ENCODE measurements at places on chromosomes 6 and 20. TPM values are rescaled to one million over a fixed set of nuclear protein-coding genes. Genes with fewer than 3 reads are reported as not detected.

GRCh38 chr6:69732045-69732444 is 64.8 kb downstream of the LMBRD1 start:
- DNase-seq: no peak

- peak; percentile 61 for DNase-seq
Observed at GRCh38 chr20:17648791-17649730, 33.0 kb downstream of the RRBP1 start.

DNA sequence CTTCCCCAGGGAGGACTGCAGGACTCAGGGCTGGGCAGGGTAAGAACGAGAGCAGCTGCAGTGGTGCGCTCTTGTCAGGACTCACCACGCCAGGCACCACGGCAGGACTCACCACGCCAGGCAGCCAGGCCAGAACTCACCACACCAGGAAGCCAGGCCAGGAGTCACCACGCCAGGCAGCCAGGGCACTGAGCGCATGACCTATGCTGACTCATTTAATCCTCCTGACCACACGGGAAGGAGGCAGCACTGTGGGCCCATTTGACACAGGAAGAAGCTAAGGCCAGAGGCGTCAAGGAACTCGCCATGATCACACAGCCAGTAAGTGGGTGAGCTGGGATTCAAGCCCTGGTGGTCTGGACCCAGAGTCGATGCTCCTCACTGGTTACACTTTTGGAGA is 189.3 kb downstream of the PREX1 start:
- DNase-seq: no peak

DNA sequence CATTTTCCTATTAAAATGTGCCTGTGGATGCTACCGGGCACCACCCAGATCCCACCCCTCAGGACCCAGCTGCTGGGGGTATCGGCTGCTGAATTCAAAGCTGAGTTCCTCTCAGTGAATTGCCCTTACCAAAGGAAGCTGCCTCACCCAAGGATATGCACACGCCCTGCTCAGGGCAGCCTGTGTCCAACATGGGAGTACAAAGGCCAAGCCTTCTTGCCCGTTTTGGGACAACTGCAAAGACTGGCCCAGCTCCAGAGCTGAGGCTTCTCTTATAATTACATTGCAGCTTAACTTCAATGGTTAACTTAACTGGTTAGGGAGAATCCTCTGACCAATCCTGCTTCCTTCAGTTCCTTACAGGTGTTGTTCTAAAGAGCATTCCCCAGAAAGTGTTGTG is 19.8 kb upstream of the FANCE start:
- DNase-seq: no peak

GRCh38 chr6:157551041-157551832 is 170.2 kb downstream of the ZDHHC14 start:
- no peak for DNase-seq

- no peak for DNase-seq
Observed at GRCh38 chr6:33452496-33452895, 1.9 kb upstream of the ZBTB9 start.

DNA sequence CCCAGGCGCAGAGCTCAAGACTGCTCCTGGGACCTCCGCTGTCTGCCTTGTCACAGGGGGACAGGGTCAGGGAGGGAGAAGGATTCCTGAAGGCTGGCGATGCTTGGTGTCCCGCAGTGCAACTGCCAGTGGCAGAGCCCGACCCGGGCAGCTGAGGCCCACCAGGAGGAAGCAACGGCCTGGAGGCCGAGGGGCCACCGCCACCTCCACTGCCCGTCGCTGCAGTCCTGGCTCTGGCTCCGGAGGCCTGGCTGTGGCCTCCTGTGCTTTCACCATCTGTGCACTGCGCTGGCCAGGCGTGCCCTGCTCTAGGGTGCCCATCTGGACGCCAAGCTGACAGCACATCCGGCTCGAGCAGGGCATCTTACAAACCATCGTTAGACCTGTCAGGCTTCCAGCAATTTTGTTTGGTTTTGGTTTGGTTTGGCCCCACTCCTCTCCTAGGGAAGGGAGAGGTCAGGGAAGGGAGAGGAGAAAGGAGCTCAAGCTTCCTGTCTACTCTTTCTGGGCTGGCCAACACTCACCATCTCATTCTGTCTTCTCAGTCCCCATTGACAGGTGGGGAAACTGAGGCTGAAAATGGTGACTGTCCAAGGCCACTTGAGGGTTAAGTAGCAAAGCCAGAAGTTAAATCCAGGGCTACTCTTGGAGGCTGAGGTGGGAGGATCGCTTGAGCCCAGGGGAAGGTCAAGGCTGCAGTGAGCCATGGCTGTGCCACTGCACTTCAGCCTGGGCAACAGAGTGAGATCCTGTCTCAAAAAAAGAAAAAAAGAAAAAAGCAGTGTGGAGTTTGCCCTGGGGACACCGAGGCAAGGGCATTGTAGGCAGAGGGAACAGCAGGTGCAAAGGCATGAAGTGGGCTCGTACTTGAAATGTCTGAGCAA is 37.7 kb upstream of the NOL4L start:
- no peak for DNase-seq

DNA sequence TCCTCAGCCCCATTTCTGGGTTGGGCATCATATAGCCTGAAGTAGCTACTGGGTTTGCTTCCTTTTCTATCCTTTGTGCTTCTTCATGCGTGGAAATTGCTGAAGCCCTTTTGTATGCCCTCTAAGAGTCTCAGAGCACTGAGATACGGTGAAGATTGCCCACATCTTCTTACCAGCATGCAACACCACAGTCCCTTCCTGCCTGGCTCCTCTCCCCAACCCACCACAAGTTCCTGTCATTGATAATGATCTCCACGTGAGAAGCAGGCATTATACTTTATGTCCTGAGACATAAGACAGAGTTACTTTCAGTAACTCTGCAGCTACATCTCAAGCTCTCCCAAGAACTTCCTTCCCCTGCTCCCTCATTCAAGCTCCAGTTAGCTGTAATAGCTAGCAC is 15.8 kb upstream of the PLCB4 start:
- no peak for DNase-seq

DNA sequence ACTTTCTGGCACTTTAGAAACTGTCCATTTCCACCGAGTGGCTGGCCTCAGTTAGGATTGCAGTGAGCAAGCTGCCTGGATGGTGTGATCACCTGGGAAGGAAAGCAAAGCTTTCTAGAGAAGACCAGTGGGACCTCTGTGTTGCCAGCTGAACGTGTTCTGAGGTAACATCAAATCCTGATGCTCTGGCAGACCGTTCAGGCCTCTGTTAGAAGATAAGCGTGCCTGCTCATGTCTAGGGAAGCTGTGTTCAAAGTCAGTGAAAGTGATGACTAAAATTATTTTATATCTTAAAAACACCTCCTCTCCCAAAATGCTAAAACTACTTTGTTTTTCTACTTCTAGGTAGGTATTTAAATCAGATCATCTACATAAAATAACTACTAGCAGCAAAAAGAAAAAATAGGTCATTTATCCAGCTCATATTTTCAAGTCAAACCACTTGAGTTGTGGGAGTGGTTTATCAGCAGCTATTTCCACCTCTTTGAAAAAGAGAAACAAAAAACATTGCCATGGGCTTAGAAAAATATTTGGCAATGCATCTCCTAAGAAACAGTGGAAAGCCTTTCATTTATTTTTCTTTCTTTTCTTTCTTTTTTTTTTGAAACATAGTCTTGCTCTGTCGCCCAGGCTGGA is 54.8 kb downstream of the CEP43 start:
- DNase-seq: no peak

SAMD10 gene
- 4.0 TPM for total RNA-seq

PTPN1 gene
- 34.2 TPM for total RNA-seq

SCRT2 gene
- total RNA-seq: not detected

AMD1 gene
- 46.0 TPM for total RNA-seq

CRIP3 gene
- 11.2 TPM for total RNA-seq

Data from cardiac septum (tissue), 1 donor.